ENCODE measurements at places on chromosomes 3 and 15.

DNA sequence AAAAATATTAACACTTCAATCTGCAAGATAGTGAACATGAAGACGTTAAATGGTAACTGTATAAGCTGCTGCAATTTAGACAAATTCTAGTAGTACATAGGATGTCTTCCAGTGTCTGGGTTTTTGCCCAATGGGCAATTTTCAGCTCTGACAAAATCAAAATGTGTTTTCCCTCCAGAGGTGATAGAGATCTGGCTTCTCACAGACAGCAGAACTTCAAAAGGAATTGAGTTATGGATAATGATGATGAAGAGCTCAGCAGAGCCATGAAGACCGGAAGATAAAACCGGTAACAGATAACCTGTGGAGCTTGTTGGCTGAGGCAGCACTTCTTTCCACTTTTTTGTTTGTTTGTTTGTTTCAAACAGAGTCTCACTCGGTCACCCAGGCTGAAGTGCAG lies 89.4 kb upstream of the NTRK3 start:
- no peak for DNase-seq

- no peak for DNase-seq
Measured at GRCh38 chr3:50520849-50521248, 17.4 kb upstream of the CACNA2D2 start.

DNA sequence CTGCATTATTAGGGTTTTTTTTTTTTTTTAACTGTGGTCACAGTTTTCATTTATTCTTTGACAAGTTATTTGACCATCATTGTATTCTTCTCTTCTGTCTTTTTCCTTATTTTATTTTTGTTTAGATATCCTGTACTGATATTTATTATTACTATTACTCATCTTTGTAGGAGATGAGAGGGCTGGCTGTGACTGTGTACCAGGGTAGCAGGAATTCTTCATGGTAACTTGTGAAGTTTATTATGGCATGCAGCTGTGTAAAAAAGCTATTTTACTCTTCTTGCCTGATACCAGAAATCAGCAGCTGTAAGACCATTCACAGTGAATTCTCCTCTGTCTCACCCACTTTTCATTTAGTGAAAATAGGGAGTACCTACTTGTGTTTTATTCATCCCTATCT lies 44.5 kb downstream of the ATP6V1A start:
- no peak for DNase-seq

DNA sequence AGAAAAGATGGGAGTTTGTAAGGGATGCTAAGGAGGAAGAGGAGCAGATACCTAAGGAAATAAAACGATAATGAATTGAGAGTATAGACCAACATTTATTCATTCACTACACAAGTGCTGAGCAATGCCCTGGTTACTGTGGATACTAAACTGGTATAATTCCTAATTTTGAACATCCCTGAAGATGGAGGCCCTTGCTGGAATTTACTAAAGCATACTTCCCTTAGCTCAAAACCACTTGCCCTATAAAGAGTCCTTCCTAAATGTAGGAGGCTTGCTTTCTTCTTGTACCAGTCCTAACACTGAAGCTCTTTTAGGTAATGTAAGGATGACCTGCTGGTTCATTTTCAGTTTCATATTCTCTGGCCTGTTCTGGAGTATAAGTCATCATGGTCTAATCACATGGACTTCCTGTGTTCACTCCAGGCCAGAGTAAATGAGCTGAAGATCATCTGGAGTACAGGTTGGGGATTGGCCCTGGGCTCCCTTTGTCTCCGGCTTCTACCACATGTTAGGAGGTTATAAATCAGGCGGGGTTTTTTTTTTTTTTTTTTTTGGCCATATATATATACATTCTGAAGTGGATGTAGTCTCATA lies 40.1 kb upstream of the MTMR10 start:
- DNase-seq: no peak

- no peak for DNase-seq
Measured at GRCh38 chr15:66581972-66582537, 16.3 kb upstream of the LCTL start.

Measured in activated T-helper 1 cell treated with anti-CD3 and anti-CD28 coated beads, Interleukin-2, amount 50 U/mL, for 16 hours (primary cell).